Cortex of kidney (tissue), 1 donor: ENCODE measurements at places on chromosomes 4 and X.

- DNase-seq: no peak
Observed at GRCh38 chr4:68272380-68272779, 26.9 kb upstream of the TMPRSS11B start.

DNA sequence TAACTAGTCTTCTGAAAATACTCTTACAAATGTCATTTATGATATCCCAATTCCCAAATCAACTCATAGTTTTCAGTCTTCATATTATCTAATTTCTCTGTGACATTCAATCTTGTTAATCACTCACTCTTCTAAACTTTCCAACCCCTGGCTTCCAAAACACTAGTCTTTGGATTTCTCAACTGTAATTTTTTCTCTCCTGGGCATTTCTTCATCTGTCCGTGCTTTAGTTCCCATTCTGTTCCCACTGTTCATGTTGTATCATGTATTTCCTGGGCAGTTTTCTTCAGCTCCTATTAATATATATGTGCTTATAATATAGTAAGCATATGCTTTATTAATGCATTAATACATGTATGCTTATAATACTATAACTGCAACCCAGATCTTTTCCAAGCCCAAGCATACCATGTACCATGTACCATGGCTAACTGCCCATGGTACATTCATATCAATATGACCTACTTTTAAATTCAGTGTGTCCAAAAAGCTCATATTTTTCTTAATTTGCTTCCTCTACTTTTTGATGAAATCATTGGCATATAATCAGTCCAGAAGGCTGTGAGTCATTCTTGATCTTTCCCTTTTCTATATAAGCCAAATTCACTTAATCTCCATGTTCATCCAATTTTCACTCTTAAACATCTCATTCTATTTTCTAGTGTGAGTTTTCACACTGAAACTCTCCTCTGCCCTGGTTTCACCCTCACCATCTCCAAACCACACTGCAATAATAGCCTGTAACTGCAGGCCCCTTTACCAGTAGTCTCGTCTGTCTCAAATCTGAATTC lies 21.3 kb upstream of the GK2 start:
- DNase-seq: no peak

DNA sequence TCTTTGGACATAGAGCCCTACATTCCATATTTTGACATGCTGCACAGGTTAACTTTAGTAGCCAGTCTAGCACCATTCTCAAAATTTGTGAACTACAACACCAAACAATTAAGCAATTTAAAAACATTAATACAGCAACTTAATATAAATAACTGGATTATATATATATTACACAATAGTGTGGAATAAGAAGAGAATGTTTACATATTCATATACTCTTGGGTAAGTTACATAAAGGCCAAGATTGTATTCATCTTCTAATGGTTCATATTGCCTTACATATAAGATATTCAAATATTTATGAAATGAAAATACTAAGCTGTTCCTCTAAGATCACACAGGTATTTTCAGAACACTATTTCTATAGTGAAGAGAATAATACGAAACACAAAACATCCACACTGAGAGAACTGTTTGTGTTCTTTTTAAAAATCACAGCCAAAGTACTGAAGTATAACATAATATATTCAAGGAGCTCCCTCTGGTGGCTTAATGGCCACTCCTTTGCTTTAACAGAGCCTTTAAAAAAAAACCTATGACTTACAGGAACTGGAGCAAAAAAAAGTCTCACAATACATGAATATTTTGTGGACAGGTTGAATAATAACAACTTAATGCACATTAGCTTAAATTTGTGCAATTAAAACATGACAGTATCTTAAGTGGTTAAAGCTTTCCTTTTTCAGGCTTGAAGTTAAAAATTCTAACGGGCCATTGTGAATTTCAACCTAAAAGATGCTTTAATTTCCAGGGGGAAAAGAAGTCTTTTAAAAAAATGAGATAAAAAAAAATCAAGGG lies 46.2 kb downstream of the NEK1 start:
- no peak for DNase-seq

- no peak for DNase-seq
Observed at GRCh38 chr4:122701965-122702364, 30.5 kb upstream of the BBS12 start.

- DNase-seq: no peak
Observed at GRCh38 chr4:85452058-85452731, 22.8 kb upstream of the ARHGAP24 start.

GRCh38 chr4:146975527-146975926 lies 29.9 kb upstream of the TTC29 start:
- no peak for DNase-seq

- no peak for DNase-seq
Observed at GRCh38 chr4:183909801-183910200, 4.7 kb downstream of the STOX2 start.

DNA sequence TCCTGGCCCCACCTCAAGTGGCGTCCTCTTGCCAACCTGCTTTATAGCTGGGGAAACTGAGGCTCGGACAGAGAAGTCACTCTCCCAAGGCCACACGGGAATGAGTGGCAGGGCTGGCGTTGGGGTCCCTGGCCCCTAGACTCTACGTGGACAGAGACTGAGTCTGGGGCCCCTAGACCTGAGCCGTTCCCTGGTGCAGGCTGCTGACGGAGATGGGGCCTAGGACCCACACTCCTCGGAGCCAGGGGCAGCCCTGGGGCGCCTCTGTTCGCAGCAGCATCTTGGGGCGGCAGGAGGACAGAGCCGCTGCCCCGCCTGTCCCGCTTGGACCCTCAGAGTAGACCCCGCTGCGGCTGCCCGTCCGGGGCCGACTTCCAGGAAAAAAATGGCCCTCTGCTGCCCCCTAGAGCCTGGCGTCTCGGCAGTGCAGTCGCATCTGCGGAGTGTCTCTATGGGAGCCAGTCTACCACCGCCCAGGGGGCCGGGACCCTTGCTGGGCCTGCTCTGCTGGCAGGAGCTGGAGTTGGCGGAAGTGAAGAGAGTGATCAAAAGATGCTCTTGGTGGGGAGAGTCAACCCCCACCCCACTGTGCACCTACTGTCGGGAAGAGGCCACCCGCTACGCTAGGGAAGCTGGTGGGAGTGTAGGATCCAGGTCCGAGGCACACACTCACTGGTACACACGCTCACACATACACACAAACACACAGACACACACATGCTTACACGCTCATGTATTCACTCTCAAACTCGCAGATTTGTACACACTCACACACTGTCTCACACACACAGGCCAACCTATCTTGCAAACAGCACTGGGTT lies 220.1 kb downstream of the AFAP1 start:
- no peak for DNase-seq

DNA sequence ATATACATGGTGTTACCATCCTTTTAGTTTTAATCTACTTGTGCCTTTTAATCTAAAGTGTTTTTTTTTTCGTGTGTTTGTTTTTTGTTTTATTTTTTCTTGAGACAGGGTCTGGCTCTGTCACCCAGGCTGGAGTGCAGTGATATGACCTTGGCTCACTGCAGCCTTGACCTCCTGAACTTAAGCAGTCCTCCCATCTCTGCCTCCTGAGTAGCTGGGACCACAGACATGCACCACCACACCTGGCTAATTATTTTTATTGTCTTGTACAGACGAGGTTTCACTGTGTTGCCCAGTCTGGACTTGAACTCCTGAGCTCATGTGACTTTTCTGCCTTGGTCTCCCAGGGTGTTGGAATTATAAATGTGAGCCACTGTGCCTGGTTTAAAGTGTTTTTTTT lies 33.1 kb downstream of the BMP2K start:
- DNase-seq: no peak

DNA sequence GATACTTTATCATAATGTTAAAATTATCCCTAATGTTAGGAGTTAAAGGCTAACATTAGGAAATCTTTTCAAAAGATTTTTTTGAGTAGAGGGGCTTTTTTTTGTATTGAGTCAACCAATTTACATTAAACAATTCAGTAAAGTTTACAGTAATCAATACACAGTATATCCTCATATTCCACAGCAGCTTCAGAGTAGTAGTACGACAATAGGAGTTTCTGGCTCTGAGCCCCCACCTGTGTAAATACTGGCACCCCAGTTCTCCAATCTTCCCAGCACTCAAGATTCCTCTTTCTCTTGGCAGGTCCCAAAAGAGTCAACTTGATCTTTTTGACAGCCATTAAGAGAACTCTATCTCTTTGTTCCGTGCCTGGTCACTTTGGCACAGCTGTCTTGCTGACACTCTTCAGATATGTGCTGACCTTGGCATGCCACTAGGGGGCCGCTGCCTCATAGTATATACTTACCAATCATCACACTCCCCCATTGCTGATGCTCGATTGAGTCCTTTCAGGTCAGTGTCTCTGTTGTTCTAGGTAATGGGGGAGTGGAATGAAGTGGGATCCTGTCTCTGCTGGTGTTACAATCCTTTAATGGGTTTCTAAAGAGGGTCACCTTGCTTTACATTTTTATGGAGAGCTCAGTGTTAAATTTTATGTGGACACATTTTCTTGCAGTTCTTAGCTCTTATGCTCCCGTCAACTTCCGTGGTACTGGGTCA lies 19.5 kb upstream of the CCNI start:
- no peak for DNase-seq

- no peak for DNase-seq
Observed at GRCh38 chrX:44621078-44621477, 78.4 kb upstream of the FUNDC1 start.

- no peak for DNase-seq
Observed at GRCh38 chrX:118548841-118549240, 53.2 kb downstream of the DOCK11 start.

DNA sequence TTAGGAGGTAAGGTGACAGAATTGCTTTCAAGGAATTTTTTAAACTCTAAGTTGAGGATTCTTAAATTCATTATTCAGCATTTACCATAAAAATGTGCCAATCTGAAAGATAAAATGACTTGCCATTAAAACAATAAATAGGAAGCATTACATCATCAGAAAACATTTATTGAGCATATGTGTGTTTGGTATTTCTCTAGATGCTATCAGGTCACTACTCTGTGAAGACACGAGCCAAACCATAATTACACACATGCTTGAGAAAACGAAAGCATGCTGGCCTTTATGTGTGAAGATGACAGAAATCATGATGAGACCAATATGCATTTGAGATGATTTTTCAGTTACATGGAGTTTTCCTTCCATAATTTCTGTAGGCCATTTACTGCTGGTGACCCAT lies 12.3 kb upstream of the IL21 start:
- DNase-seq: no peak

DNA sequence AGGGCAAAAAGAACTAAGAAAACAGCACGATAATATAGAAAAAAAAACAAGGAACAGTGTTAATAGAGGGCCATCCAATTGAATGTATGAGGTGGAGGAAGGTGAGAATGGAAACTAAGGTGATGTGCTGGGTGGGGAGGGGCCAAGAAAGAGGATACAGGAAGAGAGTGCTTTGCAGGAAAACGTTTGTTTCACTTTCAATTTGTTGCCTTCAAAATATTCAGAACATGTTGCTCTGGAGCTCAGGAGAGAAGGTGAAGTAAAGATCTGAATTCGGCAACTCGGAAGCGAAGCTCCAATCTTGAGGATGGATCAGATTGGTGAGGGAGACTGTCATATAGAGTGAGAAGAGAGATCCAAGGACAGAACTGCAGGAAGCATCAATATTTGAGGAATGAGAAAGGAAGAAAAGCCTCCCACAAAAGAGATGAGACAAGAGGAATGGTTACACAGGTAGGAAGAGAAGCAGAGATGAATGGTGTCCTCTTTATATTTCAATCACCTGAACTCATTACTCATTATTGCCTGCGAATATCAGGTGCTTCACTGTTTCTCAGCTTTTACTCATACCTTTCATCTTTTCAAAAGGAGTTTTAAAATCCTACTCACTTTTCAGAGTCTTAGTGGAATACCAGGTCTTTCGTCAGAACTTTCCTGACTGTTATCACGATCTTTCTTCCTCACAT lies 14.7 kb upstream of the SEC24D start:
- no peak for DNase-seq

GRCh38 chr4:26094076-26094475 lies 180.1 kb downstream of the SMIM20 start:
- DNase-seq: no peak

- DNase-seq: no peak
Observed at GRCh38 chr4:149690726-149691125, 124.9 kb downstream of the IQCM start.
